ENCODE measurements at places on chromosomes 7 and 10.
A peak's percentile ranks its signal among the peaks of the same experiment; 100 is the strongest.

GRCh38 chr10:44619521-44619920, 234.6 kb upstream of the CXCL12 start:
- no peak for DNase-seq

GRCh38 chr7:133534816-133535215, 281.9 kb downstream of the EXOC4 start:
- no peak for DNase-seq

DNA sequence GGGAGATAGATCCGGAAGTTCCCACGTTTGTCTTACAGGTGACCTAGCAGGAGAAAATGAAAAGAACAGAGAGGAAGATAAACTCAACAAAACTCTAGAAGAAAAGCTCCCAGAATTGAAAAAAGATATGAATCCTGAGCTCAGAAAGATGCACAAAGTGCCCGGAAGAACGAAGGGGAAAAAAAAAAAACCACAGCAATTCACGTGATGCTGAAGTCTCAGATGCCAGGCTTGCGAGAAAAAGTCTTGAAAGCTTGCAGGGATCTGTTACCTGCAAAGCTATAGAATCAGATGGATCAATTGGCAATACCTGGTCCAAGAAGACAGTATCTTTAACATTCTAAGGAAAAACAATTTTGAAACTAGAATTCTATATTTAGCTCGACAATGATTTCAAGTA, 33.5 kb downstream of the CARD11 start:
- DNase-seq = no peak

DNA sequence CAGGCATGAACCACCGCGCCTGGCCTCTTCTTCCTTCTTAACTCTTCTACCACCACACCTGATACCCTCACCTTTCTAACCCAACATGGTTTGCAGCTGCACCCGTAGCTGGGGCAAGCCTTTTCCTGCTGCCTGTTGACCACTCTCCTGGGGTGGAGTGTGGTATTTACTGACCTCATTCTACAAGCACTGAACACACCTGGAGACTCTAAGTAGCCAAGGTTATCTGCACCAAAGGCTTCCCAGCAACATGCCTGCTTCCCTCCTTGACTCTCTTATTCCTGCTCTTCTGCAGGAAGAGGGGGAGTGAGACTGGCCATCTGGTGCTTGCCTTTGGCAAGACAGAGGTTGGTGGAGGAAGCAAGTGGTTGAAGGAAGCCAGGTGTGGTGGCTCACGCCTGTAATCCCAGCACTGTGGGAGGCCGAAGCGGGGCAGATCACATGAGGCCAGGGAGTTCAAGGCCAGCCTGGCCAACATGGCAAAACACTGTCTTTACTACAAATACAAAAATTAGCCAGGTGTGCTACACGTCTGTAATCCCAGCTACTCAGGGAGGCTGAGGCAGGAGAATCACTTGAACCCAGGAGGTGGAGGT, 10.1 kb downstream of the ACTR1A start:
- DNase-seq = no peak

GRCh38 chr7:39892361-39892760, 57.7 kb upstream of the CDK13 start:
- DNase-seq = no peak

DNA sequence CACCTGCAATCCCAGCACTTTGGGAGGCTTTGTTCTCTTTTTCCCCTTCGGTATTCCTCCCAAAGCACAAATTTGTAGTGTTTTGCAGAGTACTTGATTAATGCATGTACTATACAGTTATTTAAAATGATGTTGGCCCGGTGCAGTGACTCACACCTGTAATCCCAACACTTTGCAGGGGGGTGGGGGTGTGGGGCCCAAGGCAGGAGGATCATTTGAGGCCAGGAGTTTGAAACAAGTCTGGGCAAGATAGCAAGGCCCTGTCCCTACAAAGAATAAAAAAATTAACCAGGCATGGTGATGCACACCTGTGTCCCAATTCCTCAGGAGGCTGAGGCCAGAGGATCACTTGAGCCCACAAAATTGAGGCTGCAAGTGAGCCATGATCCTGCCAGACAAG, 26.8 kb upstream of the FOXK1 start:
- DNase-seq = no peak

DNA sequence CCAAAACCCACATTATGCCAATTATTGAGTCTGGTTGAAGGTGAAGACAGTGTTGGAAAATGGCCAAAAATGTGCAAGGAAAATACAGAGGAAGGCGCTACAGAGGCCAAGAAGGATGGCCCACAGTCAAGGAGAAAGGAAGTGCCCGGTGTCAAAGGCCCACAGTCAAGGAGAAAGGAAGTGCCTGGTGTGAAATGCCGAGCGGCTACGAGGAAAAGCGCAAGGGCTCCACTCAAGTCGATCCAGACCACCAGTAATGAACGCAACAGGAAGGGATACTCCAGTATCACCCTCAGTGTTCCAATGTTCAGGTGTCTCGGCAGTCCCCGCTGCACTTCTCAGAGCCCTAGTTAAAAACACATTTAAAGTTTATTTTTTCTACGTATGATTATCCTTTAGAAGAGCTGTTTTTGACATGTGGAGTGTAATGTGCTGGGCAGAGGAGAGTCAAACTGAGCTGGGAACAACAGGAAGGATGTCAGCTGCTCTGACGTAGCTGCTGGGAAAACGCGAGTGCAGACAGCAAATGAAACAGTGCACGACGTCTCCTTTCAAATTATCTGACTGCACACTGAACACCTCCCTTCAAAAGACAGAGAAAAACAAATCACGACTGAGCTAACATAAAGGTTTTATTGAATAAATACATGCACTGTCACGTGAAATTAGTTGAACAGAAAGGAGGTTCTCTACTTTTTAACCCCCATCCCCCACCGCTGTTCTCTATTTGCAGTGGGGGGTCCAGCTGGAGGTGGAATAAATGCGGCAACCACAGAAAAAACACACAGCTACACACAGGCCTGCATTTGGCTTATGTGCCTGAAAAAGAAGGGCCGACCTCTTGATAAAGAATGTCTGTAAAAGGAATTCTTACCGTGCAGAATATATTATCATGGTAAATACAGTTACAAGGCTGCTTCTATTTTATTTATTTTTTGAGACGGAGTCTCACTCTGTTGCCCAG, 26.1 kb upstream of the NCAPG2 start:
- no peak for DNase-seq

GRCh38 chr7:23490357-23491135, 20.3 kb upstream of the IGF2BP3 start:
- DNase-seq = peak; percentile 50

DNA sequence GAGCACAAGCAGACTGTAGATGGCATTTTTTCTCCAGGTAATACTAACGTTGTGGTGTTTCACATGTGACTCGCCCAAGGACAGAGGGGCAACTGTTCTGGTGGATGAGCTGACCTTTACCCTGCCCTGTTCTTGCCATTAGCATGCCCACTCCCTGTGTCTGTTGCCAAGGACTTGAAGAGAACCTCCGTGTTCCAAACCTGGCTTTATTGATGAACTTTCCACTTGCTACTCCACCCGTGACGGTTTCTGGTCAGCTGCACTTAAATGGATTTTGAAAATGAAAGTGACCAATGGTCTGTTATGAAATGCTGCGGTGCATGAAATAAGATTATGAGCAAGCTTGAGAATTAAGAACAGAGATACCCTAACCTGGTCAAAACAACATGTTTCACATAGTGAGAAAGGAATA, 30.4 kb downstream of the LRRC4 start:
- no peak for DNase-seq
